ENCODE measurements at places on chromosomes 3 and 15.

DNA sequence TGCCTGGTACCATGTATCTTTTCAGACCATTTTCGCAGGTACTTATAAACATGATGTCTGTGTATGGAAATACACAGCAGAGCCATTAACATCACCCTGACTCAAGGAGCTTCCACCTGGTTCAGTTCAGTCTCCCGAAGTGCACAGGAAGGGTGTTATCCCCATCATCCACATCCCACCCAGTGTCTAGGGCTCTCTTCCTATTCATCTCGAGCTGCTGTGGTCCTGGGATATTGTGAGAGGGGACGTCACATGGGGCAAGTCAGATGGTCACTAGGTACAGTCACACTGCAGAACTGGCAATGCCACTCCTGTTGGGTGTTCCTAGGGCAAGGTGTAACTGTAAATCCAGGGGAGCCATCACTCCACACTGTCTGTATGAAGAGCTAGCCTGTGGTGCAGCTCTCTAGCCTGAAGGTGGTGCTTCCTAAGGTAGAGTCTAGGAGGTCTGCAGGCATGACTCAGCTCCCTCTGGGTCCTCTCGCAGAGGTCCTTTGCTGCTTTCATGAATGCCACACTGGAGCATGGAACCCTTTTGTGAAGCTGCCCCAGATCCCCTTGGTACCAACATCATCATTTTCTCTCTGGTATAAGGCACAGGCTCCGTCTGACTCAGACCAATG is 13.9 kb downstream of the ISLR2 start:
- no peak for DNase-seq

GRCh38 chr15:100495861-100496260 is 32.9 kb downstream of the CERS3 start:
- DNase-seq = no peak

DNA sequence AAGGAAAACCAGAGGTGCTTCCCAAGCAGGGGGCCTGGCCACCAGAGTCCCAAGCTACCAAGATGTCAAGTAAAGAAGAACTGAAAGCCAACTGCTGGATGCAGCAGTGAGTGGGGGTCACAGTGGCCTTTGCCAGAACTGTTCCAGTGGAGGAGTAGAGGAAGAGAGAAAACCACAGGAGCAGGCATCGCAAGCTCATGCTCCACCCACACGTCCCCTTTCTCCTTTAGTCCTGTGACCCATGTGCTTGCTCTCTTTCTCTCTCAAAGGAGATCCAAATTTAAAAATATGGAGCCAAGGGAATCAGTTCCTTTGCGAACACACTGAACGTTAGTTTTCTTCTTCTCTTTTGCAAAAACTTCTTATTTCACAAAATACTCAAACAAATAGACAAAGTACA is 12.4 kb upstream of the ABHD2 start:
- DNase-seq = no peak

DNA sequence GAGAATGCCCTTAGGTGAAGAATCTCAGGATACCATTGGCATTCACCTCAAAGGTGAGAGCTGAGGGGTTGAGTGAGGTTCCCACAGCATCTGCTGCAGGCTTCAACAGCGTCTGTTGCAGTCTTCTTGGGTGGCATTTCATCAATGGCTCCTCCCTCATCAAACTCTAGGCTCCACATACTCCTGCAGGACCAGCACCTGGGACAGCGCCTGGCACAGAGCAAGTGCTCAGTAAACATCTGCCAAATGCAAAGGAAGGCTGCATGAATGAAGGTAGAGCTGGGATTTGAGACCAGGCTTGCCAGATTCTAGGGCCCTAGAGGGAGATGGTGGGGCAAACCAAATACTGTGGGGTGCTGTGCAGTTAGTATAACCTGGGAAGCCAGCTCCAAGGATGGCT is 9.6 kb downstream of the TRH start:
- DNase-seq = no peak

- no peak for DNase-seq
These were observed 2.2 kb upstream of the NR2F2 start for GRCh38 chr15:96328181-96328876.

GRCh38 chr3:64152086-64152485 is 73.2 kb downstream of the PRICKLE2 start:
- DNase-seq = no peak

DNA sequence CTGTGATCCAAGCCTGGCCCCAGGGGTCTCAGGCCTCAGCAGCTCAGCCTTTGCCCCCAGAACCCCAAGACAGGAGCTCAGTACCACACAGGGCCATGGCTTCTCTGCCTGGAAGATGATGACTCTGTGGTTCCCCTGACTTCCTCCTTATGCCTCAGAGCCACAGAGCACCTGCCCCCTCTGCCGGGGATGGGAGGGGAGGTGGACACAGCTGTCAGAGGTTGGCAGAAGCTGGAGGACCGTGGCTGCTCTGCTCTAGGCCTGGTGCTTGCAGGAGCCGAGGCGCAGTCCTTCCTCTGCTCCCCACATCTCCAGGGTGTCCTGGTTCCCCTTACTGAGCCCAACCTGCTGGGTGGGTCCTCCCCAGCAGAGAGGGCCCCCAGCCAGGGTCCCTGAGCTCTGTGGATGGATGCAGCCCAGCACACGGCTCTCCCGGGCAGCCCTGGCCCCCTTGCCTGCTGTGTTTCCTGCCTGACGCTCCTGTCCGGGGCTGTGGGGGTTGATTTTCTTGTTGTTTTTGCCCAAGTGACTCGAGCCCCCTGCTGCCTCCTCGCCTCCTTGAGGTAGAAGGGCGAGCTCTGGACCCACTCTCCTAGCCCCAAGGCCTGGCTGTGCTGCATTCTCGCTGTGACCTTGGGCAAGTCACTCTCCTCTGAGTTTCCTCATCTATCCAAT is 36.6 kb downstream of the PSTPIP1 start:
- no peak for DNase-seq

- DNase-seq = no peak
These were observed 9.1 kb upstream of the CEMIP start for GRCh38 chr15:80769829-80770705.

DNA sequence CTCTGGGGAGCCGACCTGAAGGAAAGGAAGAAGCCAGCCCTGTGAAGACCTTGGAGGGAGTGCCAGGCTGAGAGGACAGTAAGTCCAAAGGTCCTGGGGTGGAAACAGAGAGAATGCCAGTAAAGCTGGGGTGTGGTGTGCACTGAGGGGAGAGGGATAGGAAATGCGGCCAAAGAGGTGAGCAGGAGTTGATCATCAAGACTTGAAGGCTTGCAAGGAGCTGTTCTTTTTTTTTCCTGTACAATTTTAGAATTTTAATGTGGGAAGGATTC is 73.8 kb downstream of the SYNPR start:
- DNase-seq = no peak

DNA sequence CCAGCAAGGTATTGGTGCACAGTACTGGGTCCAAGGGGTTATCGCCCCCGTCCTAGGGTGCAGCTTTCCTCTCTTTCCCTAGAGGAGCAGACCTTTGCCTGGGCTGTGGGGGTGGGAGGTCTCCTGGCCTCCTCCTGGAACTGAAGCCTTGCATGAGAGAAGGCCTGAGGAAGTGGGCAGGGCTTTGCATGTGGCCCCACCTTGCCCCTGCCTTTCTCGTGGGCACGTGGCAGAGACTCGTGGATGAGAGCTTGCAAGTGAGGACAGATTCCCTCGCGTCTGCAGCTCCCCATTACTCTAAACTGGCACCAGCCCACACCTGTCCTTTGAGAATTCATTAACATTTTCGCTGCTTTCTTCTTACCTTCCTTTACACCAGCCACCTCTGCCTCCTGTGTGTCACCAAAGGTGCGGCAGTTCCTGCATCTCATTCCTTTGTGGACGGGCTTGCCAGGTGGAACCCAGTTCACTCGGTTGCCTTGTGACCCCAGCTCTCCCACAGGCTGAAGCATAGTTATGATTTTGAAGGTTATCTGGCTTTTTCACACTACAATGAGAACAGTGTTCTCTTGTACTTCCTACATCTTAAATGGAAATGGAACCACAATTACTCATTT is 40.9 kb upstream of the NR2C2 start:
- no peak for DNase-seq

DNA sequence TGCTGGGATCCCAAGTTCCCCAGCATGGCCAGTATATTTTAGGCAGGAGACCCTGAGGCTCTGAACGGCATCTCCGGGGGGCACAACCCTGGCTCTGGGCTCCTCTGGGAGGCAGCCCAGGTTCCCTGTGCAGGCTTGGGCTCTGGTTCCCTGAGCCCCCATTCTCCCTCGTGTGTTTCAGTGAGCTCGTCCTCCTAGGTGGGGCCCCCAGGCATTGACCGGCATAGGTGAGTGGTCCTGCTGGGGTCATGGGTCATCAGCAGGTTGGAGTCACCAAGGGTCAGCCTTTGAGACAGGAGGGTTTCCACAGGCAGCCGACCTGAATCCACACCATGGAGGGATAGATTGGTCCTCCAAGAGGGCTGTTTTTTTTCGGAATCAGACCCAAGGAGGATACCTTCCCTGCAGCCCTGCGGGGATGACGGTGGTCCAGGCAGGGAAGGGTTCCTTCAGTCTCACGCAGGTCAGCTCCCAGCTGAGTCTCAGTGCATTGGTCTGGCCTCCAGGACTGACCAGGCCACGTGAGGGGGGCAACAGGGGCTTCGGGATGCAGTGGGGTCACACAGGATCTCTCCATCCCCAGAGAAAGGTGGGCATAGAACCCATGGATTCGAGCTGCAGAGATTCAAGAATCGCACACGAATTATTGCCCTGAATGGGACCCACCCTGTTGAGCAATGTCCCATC is 226.0 kb downstream of the SNRPN start:
- DNase-seq = no peak

- no peak for DNase-seq
These were observed 232.6 kb upstream of the CHRM5 start for GRCh38 chr15:33735637-33736247.

DNA sequence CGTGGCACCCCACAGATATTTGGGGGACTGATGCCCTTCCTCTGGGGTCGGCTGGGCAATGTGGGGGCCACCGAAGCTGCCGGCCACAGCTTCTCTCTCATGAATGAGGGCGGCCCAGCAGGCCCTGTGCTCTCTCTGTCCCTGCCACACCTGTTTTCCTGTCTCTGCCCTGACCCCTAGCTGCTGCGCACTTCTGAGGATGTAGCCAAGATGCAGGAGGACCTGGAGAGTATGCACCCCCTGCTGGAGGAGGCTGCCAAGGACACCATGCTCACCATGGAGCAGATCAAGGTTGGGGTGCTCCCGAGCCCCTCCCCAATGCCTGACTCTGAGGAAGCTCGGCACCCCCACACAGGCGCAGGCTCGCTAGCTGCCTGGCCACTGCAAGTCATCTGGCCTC is 59.7 kb downstream of the SEMA3G start:
- DNase-seq = no peak

GRCh38 chr3:141057946-141058800 is 7.0 kb downstream of the SPSB4 start:
- no peak for DNase-seq

DNA sequence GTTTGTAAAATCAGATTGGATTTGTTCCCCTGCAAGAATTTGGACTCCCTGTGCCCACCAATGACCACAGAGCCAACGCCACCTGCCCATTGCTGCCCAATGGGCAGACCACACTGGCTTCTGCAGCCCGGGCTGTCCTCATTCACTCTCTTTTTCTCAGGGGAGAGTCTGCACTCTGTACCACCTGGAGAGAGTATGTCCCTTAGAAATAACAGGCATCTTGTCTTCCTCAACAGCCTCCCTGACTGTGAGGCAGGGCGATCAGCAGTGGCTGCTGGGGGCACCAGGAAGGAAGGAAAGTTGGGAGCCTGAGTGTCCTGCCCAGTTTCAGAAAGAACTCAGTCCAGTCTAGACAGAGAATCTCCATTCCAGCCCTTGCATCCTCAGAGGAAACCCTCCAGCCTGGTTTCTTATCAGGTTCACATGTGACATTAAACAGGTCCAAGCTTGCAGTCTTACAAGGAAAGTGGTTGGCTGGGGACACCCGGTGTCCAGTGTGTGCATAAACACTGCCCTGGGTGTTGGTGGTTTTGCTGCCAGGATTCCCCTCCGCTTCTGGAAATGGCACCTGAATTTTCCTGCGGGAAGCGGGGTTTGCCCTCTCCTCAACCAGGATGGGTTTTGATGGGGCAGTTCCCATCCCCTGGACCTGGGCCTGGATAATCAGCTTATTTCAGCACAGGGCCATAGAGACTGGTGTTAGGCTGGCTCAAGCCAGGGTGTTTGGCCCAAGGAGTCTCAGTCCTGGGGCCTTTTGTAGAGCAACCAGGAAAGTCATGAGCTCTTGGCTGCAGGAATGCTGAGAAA is 37.2 kb downstream of the SSUH2 start:
- DNase-seq = no peak

DNA sequence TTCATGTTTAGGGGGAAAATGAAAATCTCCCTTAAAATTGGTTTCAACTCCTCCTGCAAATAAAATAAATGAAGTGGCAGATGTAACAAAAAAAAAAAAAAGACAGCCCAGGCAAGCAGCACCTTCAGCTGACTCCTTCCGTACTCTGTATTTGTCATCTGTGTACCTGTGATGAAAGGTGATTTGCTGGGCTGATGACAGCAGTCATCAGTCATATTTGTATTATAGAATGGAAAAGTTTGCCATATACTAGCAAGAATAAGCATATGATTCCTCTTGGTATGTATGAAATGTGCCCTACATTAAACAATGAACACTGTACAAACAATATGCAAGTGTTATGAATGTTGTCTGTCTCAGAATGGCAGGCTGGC is 44.1 kb upstream of the WWTR1 start:
- DNase-seq = no peak

- no peak for DNase-seq
These were observed 469.9 kb downstream of the GBE1 start for GRCh38 chr3:81291586-81291985.

- DNase-seq = no peak
These were observed 27.0 kb downstream of the VIPR1 start for GRCh38 chr3:42529468-42529867.

- DNase-seq = no peak
These were observed 744.7 kb downstream of the EPHA3 start for GRCh38 chr3:89851974-89852621.

DNA sequence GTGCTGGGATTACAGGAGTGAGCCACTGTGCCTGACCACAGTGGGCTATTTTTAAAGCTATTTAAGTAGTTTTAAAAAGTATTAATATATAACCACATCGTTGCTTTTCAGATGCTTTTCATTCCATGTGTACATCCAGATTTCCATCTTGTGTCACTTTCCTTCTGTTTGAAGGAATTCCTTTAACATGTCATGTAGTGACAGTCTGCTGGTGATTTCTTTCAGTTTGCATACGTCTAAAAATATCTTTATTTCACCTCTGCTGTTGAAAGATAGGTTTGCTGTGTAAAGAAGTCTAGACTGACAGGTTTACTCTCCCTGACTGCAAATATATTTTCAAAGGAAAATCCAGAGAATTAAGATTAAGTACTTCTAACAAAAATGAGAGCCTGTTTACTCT is 12.2 kb downstream of the FAM240A start:
- no peak for DNase-seq

DNA sequence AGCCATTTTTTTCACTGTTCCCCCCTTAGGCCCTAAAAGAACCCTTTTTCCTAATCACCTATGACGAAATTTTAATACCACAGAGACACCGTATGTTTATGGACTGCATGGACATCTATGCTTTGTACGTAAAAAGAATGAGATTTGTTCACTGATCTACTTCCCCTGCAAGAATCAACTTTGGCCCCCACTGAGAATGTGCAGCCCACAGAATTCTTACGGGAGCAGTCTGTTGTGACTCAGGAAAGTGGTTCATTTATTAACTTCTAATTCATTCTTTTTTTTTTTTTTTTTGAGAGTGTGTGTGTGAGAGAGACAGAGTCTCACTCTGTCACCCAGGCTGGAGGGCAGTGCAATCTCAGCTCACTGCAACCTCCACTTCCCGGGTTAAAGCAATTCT is 17.6 kb downstream of the EIF4E3 start:
- DNase-seq = no peak
